ENCODE measurements at places on chromosomes 7 and 10.

GRCh38 chr10:71770255-71770654 is 3.1 kb downstream of the VSIR start:
- no peak for DNase-seq

GRCh38 chr7:130943336-130943901 is 209.4 kb upstream of the KLF14 start:
- peak; percentile 62 for DNase-seq

- no peak for DNase-seq
These were observed 17.2 kb downstream of the ZNF488 start for GRCh38 chr10:47366731-47367460.

DNA sequence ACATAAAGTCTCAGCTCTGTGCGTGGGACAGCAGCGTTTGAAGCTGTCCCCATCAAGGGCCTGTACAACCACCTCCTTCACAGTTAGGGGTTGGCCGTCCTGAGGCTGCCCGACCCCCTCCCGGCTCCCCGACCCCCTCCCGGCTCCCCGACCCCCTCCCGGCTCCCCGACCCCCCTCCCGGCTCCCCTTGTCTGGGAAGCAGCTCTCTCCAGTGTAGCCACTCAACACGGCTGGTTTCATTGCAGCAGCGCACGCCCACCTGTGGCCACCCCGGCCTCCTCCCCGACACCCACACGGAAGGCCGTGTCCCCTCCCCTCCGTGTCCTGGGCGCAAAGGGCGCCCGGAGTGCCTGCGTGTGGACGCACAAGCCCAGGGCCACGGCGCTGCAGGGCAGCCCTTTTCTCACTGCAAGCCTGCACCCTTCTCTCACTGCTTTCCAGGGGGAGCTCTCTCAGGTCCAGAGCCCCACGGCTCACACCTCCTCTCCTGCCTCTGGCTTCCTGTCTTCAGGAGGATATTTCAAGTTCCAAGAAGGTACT is 20.9 kb upstream of the FAM20C start:
- DNase-seq, result no peak

- no peak for DNase-seq
These were observed at the start of gene DKK1 for GRCh38 chr10:52313933-52314821. DKK1 (plus strand) TSS chr10:52314281; CDS start chr10:52314435, 154 bp downstream.

GRCh38 chr7:47978790-47979144 is 648 bp downstream of the HUS1 start:
- DNase-seq, result no peak

DNA sequence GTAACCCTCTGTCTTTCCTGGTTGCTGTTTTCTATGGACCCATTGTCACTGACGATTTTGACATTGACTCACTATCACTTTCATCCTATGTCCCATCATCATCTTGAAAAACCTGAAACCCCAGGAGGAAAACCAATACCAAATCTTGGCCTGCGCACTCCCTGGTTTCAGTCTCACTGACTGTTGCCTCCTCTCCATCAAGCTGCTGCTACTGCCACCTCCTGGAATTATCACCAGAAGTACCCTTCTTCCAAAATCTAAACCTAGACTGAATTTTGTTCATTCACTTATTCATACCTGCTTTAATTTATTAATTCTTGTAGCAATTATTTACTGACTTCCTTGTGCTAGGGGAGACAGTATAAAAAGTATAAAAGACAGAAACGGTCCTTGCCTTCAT is 44.5 kb upstream of the ACBD5 start:
- peak; percentile 74 for DNase-seq

GRCh38 chr7:91288208-91288824 is 24.1 kb downstream of the FZD1 start:
- peak; percentile 69 for DNase-seq

- no peak for DNase-seq
These were observed 34.7 kb downstream of the PRSS2 start for GRCh38 chr7:142805350-142806021.

- no peak for DNase-seq
These were observed 19.6 kb downstream of the SRI start for GRCh38 chr7:88200261-88200660.

- no peak for DNase-seq
These were observed 1293.5 kb downstream of the XPNPEP1 start for GRCh38 chr10:108629834-108630233.

DNA sequence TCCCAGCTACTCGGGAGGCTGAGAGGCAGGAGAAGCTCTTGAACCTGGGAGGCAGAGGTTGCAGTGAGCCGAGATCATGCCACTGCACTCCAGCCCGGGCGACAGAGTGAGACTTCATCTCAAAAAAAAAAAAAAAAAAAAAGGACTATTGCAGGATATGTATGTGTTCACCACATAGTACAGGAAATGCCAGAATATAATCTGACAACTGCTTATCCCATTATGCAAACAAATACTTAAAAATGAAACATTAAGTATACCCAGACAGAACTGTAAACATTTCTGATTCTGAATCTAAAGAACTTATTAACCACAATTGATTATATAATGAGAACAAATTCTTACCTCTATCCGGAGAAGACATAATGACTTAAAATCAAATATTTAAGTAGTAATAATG is 18.7 kb downstream of the DKK1 start:
- no peak for DNase-seq
